ENCODE measurements at places on chromosomes 11 and 22. TPM values are rescaled to one million over a fixed set of nuclear protein-coding genes. Genes with fewer than 3 reads are reported as not detected.
A peak's percentile ranks its signal among the peaks of the same experiment; 100 is the strongest.

- H3K4me3 ChIP-seq = peak within 1 kb of the TSS; percentile 66
- no peaks in the 10 kb centered on the region for H3K36me3 ChIP-seq
- H3K27me3 ChIP-seq = no peaks in the 10 kb centered on the region
- H3K4me1 ChIP-seq = peaks cover 12% of the 10 kb centered on the region
- peak within 1 kb of the TSS; percentile 80 for H3K27ac ChIP-seq
Observed at GRCh38 chr22:21952586-21953571, at the start of gene PPM1F. Gene PPM1F (minus strand): TSS chr22:21952848. CDS start chr22:21946048, 6,800 bp downstream.

DNA sequence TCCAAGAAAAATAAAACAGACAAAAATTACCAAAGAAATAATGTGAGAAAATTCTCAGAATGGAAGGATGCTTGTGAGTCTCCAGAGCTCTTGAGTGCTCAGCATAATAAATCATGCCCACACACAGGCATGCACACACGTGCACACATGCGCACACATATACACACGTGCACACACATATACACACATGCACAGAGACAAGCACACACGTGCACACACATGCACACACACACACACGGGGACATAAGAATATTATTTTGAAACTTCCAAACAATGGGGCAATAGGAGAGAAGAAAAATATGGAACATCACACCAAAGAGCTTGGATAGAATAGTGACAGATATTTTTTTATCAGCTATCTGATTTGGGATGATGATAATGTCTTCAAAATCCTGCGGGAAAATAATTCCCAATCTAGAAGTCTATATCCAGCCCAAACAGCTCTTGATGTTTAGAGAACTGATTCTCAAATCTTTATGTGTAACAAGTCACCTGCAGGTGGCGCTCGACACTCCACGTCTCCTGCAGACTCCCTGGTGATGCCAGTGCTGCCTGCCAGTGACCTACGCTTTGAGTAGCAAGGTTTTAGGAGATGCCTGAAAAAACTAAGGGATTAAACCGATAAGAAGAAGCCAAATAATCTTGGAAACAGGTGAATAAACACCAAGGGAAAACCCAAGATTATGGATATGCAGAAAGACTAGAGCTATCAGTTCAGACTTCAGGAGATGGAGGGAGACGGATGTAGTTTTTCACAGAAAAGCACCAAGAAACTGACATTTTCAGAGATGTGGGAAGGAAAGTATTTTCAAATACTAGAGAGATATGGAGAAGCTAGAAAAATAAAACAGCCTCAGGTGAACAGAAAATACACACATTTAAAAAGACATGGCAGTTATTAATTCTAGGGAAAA lies 743.6 kb downstream of the ETS1 start:
- H3K4me1 ChIP-seq = no peaks in the 10 kb centered on the region
- no peaks in the 10 kb centered on the region for H3K36me3 ChIP-seq
- no peak overlapping the region for H3K4me3 ChIP-seq
- H3K27ac ChIP-seq = no peak overlapping the region
- H3K27me3 ChIP-seq = no peaks in the 10 kb centered on the region

DNA sequence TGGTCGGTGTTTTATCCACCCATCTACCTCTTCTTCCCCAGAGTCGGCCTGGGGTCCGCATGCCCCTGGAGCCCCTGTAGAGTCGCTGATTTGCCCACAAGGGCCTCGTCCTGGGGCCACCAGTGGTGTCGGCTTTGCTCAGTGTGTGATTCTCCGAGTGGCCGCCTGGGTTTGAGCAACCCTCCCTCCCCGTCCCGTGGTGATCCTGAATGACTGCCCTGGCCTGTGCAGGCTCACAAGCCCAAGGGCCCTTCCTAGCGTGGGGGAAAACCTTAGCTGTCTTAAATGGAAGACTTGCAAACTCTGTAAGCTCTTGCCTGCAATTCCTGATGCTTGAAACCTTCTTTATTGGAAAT lies 128.3 kb downstream of the OSBP2 start:
- no peaks in the 10 kb centered on the region for H3K36me3 ChIP-seq
- H3K27ac ChIP-seq = no peak overlapping the region
- no peak for DNase-seq
- H3K4me3 ChIP-seq = no peak overlapping the region
- peaks cover 20% of the 10 kb centered on the region for H3K27me3 ChIP-seq

Gene POTEH
- not detected for total RNA-seq

- no peak overlapping the region for H3K4me3 ChIP-seq
- H3K4me1 ChIP-seq = no peaks in the 10 kb centered on the region
- H3K36me3 ChIP-seq = no peaks in the 10 kb centered on the region
- DNase-seq = peak; percentile 55
- peaks cover 16% of the 10 kb centered on the region for H3K27me3 ChIP-seq
Observed at GRCh38 chr11:3341298-3341697, 37.6 kb downstream of the ZNF195 start.

DNA sequence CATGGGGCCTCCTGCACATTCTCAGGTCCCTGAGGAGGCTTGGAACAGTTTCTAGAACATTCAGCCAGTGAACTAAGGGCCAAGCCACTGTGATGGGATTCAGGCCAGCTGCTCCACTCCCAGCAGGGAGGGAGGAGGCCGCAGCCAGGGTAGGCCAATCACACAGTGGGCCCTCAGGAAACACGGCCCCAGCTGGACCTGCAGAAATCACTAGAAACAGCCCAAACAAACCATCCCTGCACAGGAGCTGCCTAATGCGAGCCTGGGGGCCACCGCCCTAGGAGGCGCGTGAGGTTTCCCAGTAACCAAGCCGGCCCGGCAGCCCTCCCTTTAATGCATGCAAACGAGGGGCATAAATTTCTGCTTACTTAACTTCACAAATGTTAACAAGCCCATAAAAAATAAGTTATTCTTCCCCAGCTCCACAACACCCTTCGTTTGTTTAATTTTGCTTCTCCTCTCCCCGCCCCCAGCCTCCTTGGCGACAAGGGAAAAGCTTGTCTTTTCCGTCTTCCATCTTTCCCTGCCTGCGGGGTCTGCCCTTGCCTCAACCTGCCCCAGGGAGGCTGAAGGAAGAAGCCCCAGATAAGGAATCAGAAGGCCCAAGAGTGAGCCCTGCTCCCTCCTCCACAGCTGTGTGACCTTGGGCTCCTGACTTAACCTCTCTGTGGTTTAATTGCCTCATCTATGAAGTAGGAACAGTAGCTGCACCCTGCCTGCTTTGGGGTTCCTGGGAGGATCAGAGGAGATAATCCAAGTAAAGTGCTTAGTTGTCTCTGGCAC lies 25.7 kb downstream of the ELFN2 start:
- no peaks in the 10 kb centered on the region for H3K36me3 ChIP-seq
- no peak overlapping the region for H3K4me3 ChIP-seq
- DNase-seq = no peak
- H3K27ac ChIP-seq = no peak overlapping the region
- no peaks in the 10 kb centered on the region for H3K4me1 ChIP-seq

Gene MMP1
- not detected for total RNA-seq
